ENCODE measurements at places on chromosomes 5 and 9. TPM values are rescaled to one million over a fixed set of nuclear protein-coding genes. Genes with fewer than 3 reads are reported as not detected.

- DNase-seq: no peak
These were observed 930 bp downstream of the PRLR start for GRCh38 chr5:35229076-35230037.

GRCh38 chr5:112711436-112711835 lies 26.2 kb upstream of the APC start:
- DNase-seq: no peak

DNA sequence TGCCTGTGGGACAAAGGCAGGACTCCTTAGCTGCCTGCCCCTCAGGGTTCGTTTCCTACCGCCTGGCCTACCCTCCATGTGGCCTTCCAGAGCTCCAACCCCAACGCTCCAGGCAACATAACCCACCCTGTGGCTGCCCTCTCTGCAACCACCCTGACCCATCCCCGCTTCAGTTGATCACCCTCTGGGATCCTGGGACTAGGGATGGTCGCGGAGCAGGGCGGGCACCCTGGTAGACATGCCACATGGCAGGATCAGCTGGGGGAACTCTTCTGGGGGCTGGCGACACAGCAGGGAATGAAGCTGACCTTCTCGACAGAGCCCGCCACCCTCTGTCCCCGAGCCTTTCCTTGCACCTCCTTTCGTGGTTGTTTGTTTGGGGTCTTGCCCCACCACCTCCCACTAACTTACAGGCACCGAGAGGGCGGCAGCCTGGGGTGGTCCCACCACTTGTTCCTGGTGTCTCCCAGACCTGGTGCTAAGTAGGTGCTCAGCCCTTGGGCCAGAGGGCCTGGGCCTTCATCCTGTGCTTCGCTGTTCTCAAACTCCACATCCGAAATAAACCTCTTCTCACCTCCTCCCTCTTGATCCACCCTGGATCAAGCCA lies 243.1 kb downstream of the PBX3 start:
- no peak for DNase-seq

GRCh38 chr5:124927735-124928134 lies 181.3 kb upstream of the ZNF608 start:
- no peak for DNase-seq

GRCh38 chr5:96876292-96876850 lies at the start of gene ERAP2:
TSS of gene ERAP2 (plus strand) at chr5:96876500. CDS start at chr5:96879686, 3,186 bp downstream.
- no peak for DNase-seq

GRCh38 chr5:180053061-180053602 lies 18.4 kb downstream of the RNF130 start:
- DNase-seq: no peak

GRCh38 chr5:130642461-130642860 lies 522.6 kb downstream of the HINT1 start:
- no peak for DNase-seq

GRCh38 chr5:154394307-154394706 lies 51.5 kb upstream of the SAP30L start:
- no peak for DNase-seq

DNA sequence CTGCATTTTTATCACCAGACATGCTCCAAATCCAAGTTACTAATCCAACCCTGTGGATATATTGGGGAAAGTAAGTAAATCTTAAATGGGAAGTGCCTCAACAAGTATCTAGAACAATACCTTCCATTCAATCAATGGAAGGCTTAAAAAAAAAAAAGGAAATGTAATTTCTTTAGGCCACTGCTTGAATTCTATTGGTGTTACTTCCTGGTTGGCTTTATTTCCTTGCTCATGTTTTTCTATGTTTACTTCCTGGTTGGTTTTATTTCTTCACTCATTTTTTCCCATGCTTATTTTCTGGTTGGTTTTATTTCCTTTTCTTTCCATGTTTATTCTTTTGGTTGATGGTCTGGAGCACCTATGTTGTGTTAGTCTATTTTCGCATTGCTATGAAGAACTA lies 363.9 kb downstream of the KDM4C start:
- DNase-seq: no peak

The DOK3 gene
- 6.2 TPM for total RNA-seq

DNA sequence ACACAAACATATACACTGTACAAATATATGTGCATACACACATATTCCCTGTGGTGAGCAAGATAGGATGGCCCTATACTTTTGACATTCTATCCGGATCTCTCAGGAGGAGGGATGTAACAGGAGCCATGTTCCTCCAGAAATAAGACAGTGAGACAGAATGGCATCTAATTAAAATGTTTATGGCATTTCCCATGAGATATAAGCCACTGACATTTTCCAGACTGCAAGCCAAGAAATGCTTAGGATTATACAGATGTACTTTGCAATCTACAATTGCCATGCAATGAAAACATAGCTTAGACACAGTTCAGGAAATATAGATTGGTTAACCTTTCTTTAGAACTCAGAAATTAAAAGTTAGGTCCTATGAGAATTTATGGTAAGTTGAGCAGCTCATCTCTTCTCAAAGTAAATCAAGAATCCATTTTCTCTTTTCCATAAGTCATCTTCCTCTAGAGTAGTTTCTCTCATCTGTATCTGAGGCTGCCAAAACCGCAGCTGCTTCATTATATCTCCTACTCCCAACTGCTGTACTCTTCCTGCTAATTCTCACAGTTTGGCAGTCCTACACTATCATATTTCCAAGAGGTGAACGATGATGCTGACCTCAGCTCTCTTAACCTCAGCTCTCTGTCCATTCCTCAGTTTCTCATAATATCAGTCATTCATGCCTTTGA lies 1719.1 kb downstream of the MAT2B start:
- DNase-seq: no peak

DNA sequence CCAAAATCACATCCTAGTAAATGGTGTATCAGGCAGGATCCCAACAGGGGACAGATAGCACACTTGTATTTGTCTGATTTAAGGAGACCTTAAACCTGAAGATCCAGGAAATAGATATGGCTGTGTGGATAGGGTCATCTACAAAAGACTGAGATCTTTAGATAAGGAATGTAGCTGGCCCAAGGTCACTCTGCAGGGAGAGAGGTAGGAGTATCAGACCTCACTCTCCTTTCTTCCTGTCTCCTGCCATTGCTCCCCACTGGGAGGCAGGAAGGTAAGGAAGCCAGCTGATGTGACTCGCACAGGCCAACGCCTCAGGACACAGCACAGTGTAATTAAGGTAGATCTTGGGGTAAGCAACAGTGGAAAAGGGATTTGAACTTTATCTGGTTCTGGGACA lies 85.8 kb downstream of the PLPPR1 start:
- no peak for DNase-seq

GRCh38 chr5:118557251-118557661 lies 431.1 kb downstream of the DTWD2 start:
- no peak for DNase-seq

- DNase-seq: no peak
These were observed 1034.0 kb downstream of the DTWD2 start for GRCh38 chr5:117954331-117954730.

DNA sequence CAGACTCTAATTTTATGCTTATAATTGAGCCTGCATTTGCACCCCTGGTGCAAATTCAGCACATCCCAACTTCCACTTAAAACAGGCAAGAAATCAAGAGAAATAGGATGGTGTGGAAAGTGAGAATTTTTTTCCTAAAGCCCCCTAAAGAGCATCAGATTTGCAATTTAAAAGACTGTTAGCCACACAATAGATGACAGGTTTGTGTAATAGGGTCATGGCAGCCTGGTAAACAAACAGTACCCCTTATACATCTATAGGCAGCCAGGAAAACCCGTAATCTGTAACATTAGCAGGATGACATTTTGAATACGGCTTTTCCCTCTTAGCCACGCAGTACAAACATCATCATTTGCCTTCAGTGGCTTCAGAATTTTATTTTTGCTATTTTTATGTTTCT lies 17.2 kb downstream of the EBF1 start:
- DNase-seq: no peak

DNA sequence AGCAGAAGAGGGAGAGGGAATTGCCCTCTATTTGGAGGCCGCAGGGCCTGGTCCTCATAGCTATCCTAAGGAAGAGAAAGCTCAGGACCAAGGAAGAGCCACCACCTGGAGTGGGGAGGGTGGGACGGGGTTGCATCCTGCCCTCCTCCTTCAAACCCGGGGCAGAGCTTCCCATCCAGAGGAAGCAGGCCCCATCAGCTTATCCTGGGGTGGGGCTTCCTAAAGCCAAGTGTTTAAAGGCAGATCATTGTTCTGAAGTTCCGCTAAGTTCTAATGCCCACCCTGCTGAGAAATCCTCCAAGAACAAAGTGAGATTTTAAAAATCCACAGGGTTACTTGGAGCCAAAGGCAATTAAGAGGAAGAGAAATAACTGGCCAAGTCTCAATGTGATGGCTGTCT lies 210.3 kb downstream of the C9orf152 start:
- DNase-seq: no peak

DNA sequence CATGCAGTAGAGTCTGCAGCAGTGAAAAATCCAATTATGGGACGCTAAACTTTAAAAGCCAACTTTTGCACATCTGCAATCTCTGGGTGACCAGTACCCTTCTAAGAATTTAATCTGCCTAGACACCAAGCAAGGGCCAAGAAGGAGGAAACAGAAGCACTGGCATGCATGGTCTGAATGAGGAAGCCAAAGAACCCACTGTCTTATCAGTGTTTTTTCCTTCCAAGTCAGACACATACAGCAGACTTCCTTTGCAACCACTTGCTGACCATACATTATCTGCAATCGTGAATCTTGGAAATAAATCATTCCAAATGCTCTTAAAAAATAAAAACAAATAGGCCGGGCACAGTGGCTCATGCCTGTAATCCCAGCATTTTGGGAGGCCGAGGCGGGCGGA lies 65.9 kb downstream of the DEPDC1B start:
- no peak for DNase-seq

DNA sequence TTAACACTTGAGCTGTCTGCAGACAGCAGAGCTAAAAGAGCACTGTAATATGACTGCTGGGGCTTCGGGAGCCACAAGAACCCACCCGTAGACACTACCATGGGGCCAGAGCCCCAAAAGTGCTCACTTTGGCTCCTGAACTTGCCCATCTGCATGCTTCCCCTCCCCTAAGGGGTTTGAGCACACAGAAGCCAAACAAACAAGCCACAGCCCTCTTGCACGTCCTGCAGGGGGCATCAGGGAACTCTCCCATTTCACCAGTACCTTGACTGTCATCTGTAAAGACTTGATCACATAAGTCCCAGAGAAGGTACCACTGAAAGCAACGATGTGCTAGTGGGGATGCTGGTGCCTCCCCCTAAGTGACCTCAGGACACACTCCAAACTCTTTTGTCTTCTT lies 681.8 kb downstream of the SEMA5A start:
- no peak for DNase-seq

- DNase-seq: no peak
These were observed 170.3 kb upstream of the RAD23B start for GRCh38 chr9:107112707-107113243.

DNA sequence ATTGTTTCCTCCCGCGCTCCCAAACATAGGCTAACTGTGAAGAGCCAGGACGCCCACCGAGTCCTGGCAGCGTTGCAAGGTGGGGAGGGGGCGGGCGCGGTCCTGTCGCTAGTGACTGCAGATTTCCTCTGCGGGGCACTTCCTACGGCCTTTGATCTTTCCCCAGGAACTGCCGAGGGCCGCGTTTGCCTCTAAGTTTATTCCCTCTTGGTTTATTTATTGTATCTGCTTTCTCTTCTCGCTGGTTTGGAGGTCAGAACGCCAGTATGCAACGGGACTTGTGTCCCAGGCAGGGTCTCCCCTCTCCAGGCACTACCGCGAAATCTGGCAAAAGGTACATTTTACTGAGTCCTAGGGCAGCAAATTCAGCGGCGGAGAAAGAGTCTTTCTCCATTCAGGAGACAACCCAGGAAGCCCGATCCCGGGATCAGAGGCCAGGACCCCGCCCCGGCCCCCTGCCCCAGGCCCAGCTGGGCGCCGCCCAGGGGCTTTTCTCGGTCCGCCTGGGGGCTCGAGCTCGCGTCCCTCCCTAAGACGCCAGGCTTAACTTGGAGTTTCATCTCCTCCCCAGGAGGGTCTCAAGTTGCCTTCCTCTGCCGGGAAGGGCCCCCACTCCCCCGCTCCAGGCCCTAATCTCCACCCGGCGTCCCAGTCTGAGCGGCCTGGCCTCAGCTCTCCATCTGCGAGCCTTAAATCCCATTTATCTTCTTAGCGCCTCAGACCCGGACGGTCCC lies 884 bp upstream of the EGFLAM start:
- DNase-seq: peak; percentile 15

The SLC26A2 gene
- 16.9 TPM for total RNA-seq

DNA sequence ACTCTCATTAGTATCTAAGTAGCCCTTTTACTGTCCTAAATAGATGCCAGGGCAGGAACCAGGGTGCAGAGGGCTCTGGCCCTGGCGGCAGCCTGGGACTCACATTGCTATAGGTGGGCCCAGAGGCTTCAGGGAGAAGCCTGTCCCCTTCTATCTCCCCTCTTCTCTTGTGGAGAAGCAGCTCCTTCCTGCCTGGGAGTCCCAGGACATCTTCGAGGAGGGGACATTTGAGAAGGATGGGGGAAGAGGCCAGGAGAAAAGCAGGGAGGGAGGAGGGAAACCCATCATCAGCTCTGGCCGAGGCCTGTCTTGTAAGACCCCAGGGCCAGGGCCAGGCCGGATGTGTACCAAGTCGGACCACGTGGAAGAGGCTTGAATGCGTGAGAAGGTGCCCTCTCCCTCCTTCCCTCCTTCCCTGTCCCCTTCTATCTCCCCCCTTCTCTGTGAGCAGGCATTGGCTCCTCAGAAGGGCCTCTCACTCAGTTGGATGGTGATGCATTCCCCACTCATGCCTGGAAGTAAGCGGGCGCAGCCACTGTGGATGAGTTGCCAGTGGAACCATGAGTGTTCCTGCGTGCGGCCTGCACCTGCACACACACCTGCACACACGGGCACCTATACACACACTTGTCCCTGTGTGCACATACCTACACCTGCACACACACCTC lies 20.7 kb upstream of the LPCAT1 start:
- no peak for DNase-seq

DNA sequence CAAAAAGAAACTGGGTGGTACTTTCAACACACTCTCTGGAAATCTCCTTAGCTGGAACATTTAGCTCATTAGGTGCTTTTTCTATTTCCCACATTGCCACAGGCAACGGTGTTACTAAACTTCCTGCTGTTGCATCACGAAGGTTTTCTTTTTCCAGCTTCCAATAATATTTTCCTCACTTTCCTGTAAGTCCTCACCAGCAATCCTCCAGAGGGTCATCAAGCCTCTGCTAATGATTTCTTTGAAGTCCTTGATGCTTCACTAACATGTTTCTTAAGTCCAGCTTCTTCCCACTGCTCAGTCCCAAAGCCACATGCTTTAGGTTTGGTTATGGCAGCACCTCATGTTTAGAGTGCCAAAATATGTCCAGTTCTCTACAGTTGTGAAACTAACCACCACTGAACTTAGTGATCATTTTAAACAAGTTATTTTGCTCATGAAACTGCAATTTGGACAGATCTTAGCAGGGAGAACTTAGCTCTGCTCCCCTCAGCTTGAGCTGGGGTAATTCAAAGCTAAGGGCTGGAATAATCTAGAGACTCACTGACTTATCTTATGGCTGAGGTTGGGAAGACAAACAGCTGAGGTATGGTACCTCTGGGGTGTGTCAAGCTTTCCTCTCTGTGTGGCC lies 39.9 kb upstream of the RETREG1 start:
- DNase-seq: no peak
